ENCODE measurements at places on chromosomes 5 and 9.
A peak's percentile ranks its signal among the peaks of the same experiment; 100 is the strongest.

GRCh38 chr9:15276328-15276938, 30.6 kb downstream of the TTC39B start:
- DNase-seq = peak; percentile 31

GRCh38 chr9:135753391-135754105, 51.6 kb downstream of the KCNT1 start:
- no peak for DNase-seq

DNA sequence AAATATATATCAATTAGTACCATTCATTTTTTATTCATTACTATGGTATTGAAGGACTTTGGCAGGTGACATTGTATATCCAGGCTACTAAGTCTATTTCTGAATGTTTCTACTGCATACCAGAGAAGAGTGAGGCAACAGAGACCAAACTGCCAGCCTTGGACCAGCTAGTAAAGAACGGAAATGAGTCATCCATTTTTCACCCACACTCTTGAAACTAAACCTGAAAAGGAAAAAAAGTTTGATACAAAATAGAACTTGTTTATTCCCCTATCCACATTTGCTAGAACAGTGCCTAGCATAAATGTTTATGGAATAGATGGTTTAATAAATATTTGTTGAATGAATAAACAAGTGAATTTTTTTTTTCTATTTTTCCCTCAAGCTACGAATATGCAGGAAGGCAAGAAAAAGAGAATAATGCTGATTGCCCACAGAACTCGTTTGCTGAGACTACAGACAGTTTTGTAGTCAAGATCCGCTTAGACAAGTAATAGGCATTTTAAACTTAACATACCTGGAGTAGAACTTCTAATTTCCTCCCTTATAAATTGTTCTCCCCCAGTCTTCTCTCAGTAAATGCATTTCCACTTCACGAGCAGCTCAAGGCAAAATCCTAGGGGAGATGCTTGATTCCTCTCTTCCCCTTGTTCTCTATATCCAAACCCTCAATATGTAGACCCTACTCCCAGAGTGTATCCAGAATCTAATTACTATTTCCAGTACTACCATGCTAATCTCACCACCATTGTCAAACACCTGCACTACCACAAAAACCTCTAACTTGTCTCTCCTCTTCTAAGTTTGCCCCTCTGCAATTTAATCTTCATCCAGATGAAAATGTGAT, 146.2 kb upstream of the RASA1 start:
- no peak for DNase-seq

- peak; percentile 21 for DNase-seq
Measured at GRCh38 chr5:71932655-71933338, 174.5 kb upstream of the MAP1B start.

DNA sequence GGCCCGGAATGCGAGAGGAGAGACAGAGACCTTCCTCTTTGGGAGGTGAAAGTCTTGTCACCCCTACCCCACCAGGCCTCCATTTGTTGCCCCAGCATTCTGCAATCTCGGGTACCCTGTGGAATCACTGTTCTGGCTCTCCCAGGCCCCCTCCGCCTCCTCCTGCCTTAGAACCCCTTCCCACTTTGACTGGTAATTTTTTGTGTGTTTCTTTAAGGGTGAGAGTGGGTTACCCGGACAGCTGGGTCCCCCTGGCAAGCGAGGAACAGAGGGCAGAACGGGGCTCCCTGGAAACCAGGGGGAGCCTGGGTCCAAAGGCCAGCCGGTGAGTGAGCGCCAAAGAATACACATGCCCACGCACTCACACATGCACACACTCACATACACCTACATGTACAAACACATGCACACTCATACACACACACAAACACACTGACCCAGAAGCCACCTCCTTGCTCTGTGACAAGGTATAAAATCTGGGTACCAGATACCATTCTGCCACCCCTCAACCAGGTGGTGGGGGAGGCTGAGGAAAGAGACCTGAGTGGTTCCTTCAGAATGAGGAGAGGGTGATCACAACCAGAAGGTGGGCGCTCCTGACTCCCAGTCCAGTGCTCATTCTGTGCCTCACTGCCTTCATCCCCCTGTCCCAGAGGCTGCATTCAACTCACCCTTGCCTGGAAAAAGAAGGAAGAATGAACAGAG, 30.9 kb upstream of the ORM1 start:
- no peak for DNase-seq

- no peak for DNase-seq
Measured at GRCh38 chr5:57843059-57843367, 360.4 kb upstream of the ACTBL2 start.

DNA sequence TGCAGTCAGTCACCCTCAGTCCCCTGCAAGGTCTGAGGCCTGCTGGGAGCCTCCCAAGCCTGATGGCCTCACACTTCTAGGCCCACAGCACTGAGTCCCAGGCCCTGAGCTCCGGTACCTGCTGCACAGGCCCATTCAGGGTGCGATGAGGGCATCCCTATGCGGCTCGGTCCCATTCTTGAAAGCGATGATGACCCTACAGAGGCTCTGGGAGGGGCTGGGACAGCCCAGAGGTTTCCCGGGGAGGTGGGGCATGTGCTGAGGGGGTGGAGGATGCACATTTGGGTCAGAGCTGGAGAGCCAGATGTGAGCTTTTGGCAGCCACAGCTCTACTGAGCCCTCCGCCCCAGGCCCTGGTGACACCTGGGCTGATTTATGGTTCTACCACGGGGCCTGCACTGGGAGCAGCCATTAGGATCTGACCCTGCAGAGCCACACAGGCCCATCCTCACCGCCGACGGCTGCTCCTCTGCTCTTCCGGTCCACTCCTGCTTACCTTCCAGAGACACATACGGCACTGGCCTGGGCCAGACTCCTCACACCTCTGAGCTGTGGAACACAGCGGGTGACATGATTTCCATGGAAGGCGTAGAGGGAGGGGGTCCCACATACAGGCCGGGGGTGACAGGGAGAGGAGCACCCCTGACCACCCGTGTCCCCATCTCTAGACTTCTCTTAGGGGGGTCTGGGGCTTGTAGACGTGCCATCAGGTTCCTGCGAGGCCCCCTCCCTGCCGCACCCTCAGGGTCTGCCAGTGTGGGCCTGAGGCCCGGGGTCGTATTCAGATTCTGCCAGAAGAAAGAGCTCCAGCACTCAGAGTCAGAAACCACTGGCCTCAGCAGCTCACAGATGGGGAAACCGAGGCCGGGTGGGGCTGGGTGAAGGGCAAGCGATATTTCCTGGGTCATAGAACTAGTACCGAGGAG, 53.4 kb downstream of the COL23A1 start:
- no peak for DNase-seq

DNA sequence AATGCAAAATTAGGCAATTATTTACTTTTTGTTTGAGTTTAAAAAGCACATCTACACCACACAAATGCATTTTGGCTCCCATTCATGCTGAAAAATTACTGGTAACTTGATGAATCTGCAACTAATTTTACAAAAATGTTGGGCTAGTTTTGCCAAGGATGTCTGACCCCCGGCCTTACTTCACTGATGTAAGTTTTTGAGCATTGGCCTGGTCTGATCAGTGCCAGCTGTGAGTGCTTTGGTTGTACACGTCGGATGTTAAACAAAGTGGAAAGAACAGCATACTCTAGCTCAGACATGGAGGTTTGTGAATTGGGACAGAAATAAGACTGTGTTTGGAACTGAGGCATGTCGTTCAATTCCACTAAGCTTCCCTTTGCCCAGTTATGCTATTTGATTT, 1044.2 kb downstream of the TLE4 start:
- DNase-seq = no peak

GRCh38 chr5:98631311-98632054, 142.0 kb upstream of the RGMB start:
- no peak for DNase-seq

- DNase-seq = peak; percentile 73
Measured at GRCh38 chr5:42887097-42887496, 75.4 kb upstream of the SELENOP start.

GRCh38 chr9:23538067-23538402, 288.0 kb downstream of the ELAVL2 start:
- DNase-seq = no peak

DNA sequence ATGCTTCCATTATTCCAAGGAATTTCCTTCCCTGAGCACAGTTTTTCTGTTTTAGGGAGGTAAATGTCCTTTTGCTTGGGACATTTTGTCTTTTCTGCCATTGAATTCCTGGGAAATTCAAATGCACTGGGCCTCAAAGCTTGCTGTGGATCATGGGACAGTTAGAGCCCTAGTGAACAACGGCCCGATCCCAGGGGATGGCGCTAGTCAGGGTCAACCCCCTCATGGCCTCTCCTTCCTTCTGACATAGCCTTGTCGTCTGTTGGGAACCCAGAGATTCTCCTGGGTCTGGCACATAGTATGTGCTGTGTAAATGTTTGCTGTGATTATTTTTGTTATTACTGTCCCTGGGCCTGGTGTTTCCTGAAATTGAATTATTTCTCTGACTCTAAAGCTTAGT, 30.7 kb upstream of the COL15A1 start:
- DNase-seq = no peak

GRCh38 chr5:178768371-178769260, 38.2 kb upstream of the ZNF354A start:
- DNase-seq = no peak

DNA sequence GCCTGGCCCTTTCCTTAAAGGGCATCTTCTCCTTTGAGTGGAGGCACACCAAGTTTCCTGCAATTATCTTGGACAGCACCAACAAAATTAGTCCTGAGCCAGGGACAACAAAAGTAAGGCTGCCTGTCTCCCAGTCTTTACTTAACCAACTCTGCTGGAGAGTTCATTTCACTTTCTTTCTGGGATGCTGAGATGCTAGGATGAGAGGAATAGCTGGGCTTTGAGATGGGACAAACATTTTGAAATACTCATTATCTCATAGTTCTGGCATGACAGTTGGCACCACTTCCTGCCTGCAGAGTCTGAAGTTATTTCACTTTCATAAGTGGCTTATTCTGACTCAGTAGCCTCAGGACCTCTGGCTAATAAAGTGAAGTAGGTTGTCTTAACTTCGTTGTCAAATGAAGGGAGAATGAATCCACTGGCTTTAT, 157.0 kb downstream of the C9orf152 start:
- no peak for DNase-seq

DNA sequence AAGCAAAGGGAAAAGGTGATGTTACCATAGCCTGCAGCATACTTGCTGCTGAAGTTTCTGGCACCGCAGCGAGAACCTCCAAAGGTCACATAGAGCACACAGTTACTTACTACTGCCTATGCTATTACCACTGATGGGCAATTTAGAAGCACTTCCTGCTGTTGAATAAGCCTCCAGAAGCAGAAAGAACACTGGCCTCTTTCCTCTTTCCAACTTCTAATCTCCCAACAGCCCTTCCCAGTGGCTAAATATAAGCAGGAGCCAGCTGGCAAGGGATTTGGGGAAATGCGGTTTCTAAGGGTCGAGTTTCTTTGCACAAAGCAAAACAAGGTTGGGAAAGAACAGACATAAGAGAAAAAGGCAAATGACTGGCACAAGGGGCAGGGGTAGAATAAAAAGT, 669.2 kb upstream of the ACO1 start:
- DNase-seq = no peak

GRCh38 chr5:141420855-141421488, at the start of gene PCDHGA11:
TSS of gene PCDHGA11 (plus strand) at chr5:141421051. CDS start at chr5:141421228, 177 bp downstream.
- no peak for DNase-seq

GRCh38 chr5:136720674-136721073, 355.3 kb upstream of the TRPC7 start:
- no peak for DNase-seq

All from NCI-H774 (cell line).